Adrenal gland (tissue), 19 donors: ENCODE measurements at places on chromosomes 7 and 10. TPM values are rescaled to one million over a fixed set of nuclear protein-coding genes. Genes with fewer than 3 reads are reported as not detected.
A peak's percentile ranks its signal among the peaks of the same experiment; 100 is the strongest.

Gene FAM221A
- 4.3 TPM for polyA plus RNA-seq

Gene CCDC3
- polyA plus RNA-seq = 3.2 TPM

Gene KNDC1
- polyA plus RNA-seq = 19.2 TPM

DNA sequence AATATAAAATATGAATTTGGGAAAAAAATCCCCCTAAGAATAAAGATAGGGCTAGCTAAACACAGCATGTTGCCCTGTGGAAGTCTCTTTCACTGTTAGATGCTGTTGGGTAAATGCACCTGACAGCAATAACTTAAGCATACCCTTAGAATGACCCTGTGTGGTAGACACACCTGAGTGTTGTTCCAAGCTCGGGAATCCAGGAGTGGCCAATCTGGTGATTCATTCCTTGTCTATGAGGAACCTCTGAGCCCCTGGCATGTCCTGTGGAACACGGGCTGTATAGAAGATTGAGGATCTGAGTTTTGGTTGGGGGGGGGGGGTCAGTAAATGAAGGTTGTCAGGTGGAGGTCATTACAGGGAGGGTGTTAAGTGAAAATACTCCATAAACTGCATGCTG is 730.0 kb upstream of the IGFBP3 start:
- no peak for DNase-seq

Gene CPEB3
- 6.4 TPM for polyA plus RNA-seq

- DNase-seq = no peak
These were observed 3.7 kb downstream of the LAMTOR4 start for GRCh38 chr7:100152404-100152803.

GRCh38 chr7:108360058-108360800 is 96.0 kb downstream of the NRCAM start:
- DNase-seq = no peak

DNA sequence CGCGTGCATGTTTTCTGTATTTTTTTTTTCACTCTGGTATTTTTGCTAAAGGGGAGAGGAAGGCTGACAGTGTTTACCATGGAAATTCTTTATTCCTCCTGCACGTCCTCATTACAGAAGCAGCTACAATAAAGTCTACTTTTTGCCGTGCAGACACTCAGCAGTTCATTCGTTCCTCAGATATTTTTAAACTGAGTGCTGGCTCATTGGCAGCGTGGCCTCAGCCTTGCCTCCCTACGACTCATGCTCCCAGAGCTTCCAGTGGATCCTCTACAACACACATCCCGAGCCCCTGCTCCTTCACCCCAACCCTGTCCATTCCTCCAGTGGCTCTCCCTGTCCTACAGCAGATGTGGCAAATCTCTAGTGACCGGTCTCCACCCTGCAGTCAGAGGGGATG is 239.2 kb upstream of the ZMIZ1 start:
- DNase-seq = no peak

DNA sequence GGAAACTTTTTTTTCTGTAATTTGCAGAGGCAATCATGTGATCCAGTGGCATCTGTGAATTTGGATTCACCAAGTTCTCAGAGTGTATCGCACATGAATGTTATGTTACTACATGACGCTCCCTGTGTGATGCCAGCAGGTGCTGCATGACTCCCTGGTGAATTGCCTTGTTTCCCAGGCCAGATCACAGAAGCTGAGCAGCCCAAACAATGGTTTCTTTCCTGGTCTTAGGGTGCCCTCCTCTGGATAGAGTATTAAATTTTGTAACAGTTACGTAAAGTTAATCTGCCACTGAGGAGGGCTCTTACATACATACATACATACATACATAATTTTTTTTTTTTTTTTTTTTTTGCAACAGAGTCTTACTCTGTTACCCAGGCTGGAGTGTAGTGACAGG is 3.6 kb downstream of the ZSCAN21 start:
- DNase-seq = peak; percentile 78

DNA sequence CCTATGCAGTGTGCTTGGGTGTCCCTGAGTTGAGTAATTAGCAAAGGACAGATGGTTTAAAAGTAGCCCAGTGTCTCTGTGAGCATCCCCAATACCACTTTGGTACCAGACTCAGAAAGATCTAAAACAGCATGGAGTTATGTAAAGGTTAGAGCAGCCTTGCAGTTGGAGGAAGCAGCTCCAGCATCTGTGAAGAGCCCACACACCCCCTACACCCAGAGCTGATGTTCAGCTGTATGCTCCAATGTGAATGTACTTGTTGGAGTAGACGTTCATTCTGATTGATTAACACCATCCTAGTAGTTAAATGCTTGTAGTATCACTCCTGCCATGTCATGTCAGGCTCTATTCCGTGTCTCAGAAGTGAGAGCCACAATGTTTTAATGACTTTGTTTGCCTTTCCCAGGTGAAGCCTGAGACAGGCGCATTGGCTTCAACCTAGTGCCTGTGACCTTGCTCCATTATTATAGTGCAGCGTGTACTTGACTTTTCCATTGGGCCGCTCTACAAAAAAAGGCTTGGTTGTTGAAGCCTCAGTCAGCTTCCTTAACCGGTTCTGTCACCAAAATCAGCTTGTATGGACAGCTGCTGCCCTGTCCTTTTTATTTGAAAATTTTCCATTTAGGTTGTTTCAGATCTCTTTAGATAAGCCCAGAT is 154.2 kb downstream of the LCOR start:
- no peak for DNase-seq

Gene PODXL
- polyA plus RNA-seq = 44.2 TPM

DNA sequence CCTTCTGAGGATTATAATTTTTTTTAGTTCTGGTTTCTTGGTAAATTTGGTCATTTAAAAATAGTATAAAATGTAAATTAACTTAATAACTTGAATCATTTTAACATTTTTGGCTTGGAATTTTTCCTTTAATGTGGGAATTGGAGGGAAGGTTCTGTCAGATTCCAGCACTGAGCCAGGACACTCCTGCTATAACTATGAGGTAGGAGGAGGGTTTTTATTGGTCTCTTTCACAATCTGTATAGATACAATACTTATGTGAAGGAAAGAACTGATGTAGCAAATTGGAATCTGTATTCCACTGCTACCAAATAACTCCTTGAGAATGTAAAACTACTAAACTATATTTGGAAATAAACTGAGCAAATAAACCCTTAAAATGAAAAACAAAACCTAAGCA is 3.2 kb downstream of the PRKG1 start:
- no peak for DNase-seq

- no peak for DNase-seq
These were observed 249.8 kb downstream of the AUTS2 start for GRCh38 chr7:69847921-69848612.

- DNase-seq = peak; percentile 68
These were observed 24.3 kb upstream of the ZRANB1 start for GRCh38 chr10:124917428-124918190.

DNA sequence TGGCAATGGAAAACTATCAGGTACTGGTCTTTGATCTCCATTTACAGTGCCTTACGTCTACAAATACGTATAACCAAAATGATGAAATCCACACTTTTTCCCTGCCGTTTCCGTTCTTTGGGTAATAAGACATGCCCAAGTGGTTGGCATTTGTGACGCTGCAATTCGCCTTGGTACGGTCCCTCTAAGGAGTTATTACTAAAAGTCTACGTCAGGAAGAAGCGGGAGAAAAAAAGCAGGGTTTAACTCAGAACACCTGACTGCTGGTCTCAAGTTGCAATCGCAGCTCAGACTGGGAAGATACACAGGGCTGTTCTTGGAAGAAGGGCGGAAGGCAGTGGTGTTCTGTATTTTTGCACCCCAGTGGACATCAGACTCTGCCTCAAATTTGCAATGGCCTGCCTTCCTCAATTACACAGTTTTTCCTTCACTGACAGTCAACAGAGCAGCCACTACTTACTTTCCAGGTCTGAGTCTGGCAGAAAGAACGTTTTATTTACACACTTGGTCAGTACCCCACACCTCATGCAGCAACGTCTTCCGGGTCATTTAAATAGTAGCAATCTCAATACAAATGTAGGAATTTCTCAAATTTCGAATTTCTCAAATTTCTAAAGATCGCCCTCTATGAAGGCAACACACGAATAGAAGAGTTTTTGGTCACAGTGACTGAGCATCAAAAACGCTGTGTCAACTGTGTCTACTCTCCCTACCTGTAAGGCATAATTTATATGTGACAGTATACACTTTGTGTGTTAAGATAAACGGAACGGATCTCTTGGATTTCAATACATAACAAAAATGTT is 2.1 kb downstream of the BAIAP2L1 start:
- no peak for DNase-seq

Gene UNCX
- polyA plus RNA-seq = not detected

DNA sequence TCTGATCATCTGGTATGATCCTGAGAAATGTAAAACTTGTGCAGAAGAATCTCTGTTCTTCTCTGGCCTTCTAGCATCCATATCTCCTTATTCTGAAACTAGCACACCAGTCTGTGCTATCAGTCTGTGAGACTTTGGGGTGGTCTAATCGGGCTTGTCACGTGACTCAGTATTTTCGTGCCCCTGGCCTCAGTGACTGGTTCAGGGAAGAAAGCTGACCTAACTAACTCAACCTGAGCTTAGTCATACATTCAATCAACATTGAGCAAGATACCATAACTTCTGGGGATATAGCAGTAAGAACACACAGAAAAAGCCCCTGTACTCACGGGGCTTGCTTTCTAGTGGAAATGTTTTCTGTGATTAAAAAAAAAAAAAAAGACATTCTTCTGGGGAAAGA is 109.3 kb downstream of the DKK1 start:
- no peak for DNase-seq

GRCh38 chr7:68155676-68156075 is 1159.0 kb downstream of the TYW1 start:
- no peak for DNase-seq
